Stimulated activated CD4-positive, alpha-beta T cell treated with anti-CD3 and anti-CD28 coated beads, Interleukin-1b, Interleukin-23, amount 100 ng/mL, for 24 hours (primary cell): ENCODE measurements at places on chromosomes 16 and 17.

- no peak for DNase-seq
These were observed 11.2 kb downstream of the EPN2 start for GRCh38 chr17:19248151-19248927.

GRCh38 chr17:39099663-39100286 lies 51.7 kb downstream of the PLXDC1 start:
- DNase-seq, result no peak

DNA sequence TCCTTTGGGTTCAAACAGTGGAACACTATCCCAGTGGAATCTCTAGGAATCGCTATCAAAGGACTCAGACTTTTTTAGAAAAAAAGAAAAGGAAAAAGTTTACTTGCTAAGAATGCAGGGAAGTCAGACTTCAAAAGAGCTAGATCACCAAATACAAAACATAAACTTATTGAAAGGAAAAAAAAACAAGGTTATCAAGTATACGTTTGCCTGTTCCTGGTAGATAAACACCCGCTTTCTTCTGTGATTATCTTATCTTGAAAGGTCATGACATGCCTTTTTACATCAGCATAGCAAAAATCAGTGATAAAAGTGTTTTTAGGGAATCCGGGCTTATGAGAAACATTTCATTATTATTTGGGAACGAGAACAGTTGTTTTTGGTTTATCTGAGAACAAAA lies 129.3 kb upstream of the TMEM97 start:
- DNase-seq, result no peak

DNA sequence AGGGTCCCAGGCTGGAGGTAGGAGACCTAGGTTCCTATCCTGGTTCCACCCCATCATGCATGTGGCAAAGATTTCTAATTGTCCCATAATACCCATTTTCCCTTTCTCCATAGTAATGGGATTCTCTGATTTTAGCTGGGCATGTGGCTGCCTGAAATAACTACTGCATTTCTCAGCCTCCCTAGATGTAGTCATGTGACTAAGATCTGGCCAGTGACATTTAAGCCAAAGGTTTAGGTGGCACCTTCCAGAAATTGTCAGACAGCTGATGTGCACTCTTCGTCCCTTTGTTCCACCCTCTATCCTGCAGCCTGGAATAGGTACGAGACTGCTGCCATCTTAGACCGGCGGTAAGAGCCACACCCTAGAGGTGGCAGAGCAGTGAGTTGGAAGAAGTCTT lies 8.2 kb downstream of the NXPH3 start:
- DNase-seq, result no peak

DNA sequence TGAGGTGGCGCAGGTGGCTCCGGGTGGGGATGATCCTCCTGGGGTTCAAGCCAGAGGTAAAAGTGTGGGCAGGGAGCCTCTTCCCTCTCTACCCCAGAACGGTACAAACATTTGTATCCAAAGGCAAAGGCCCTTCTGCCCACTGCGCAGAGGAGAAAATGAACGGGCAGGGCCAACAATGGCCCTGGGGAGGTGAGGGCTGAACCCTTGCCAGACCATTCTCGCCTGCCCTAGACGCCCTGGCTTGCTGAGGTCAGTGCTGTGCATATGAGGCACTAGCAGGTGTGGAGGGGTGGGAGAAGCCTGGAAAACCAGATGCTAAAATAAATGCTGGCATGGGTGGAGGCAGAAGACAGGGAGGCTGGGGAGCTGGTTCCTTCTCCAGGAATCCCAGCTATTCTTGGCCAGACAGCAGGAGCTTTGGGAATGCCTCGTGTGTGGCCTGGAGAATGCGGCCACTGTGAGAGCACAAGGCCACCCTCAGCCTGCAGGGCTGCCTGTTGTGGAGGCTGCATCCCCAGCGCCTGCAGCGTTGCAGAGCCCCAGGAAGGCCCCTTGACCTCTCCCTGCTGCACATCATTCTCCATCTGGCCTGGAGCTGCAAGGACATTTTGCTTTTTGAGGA lies 4.5 kb downstream of the C17orf50 start:
- DNase-seq, result no peak

DNA sequence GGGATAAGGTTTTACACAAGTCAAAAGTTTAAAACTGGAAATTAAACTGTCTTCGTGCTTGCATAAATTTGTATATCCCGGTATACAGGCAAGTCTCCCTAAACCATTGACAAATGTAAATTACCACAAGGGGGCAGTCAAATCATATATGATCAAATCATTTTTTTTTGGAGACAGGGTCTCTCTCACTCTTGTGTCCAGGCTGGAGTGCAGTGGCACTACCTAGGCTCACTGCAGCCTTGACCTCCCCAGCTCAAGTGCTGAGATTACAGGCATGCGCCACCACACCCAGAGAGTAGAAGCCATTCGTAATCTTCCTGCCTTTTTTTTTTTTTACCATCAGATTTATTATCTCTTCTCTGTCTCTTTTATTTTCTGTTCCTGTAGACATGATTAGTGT lies 18.5 kb downstream of the TOP2A start:
- no peak for DNase-seq

DNA sequence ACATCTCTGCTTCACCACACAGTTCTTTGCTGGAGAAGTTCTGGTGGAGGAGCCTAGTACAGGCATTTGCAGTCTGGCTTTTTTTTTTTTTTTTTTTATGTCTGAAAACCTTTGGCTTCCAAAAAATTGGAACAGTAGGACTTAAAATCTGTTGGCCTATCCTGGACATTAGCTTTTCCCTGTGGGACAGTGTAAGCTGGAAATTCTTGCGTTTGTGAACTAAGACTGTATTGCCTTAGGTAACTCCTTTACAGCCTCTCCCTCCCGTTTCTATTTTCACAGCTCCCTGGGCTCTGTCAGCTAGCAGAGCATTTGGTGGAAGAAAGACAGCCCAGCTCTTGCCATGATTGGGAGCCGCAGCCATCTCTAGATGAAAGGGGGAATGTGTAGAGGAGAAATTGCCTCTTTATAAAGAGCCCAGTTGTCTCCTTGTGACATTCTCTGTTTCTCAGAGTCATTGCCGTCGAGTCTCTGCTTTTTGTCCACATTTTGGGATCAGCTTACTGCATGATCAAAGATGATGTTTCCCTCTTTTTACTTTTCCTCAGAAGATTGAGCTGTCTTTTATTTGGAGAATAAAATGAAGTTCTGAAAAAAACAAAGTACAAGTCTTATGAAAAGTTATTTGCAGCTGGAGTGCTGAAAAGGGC lies 227.5 kb downstream of the SPECC1 start:
- no peak for DNase-seq

GRCh38 chr16:31371619-31372484 lies 16.9 kb downstream of the ITGAX start:
- no peak for DNase-seq

DNA sequence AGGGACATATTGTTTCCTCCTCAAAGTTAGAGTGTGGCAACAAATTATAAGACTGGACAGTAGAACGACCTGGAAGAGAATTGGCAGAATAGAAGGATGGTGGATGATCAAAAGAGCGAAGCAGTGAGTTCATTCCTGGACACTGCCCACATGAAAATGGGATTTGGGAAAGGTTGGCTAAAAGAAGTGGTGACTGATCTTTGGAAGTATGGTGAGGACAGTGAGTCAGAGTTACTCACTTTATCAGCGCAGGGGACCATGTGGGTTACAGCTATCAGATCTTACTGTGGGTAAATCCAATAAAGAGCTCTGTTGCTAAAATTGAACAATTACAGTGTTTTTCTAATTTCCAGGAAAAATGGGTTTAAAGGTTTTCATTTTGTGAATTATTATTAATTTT lies 2.7 kb upstream of the TANC2 start:
- DNase-seq, result no peak

GRCh38 chr17:40197550-40197949 lies 20.3 kb downstream of the RAPGEFL1 start:
- DNase-seq, result no peak
